ENCODE measurements at places on chromosomes 5 and 9.

GRCh38 chr9:134937164-134937555, 19.4 kb upstream of the FCN1 start:
- peaks cover 2% of the 10 kb centered on the region for H3K27me3 ChIP-seq
- no peaks in the 10 kb centered on the region for H3K36me3 ChIP-seq
- H3K4me3 ChIP-seq: no peak overlapping the region

DNA sequence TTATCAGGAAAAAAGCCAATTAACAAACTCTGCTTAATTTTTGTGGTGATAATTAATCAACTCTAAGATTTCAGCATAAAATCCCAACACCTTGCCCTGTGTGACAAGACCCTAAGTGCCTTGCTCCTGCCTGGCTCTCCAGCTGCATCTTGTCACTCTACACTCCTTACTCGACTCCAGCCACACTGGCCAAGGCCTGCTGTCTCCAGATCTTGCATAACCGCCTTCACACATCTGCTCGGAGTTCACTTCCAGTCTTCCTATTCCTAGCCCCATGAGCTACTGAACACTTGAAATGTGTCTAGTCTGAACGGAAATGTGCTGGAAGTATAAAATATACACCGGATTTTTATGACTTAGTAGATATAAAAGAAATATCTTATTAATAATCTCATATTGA, 259.6 kb downstream of the EPB41L4A start:
- H3K27ac ChIP-seq: no peak overlapping the region
- peaks cover 17% of the 10 kb centered on the region for H3K27me3 ChIP-seq
- peaks cover 28% of the 10 kb centered on the region for H3K4me1 ChIP-seq

DNA sequence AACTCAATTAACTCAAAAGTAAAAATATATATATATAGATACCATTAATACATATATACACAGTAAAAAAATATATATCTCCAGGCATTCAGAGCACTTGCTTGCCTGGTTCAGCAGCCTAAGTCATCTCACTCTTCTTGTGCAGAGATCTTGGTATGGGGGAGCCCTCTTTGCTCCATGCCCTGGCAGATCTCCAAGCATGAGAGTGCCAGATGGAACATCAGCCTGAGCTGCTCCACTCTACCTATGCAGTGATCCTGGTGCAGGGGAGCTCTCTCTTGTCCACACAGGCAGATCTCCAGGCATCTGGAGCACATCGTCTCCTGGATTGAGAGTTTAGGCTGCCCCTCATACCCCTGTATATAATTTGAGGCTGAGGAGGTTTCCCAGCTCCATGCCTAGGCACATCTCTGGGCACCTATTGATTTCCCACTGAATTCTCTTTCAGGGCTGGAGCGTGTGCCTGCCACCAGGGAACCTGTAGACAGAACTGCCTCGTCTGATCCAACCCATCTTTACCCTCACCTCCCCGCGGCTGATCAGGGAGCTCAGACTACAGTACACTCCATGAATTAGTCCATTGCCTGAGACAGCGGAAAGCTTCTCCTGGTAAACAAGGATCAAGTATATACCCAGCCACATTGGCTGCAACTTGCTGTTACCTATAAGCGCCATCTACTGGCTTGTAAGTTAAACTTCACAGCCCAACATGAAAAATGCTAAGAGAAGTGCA, 342.4 kb upstream of the GRIA1 start:
- no peak overlapping the region for H3K27ac ChIP-seq
- H3K36me3 ChIP-seq: no peaks in the 10 kb centered on the region
- no peak overlapping the region for H3K4me3 ChIP-seq
- H3K4me1 ChIP-seq: no peaks in the 10 kb centered on the region
- H3K27me3 ChIP-seq: no peaks in the 10 kb centered on the region
- no peak for DNase-seq

- DNase-seq: no peak
- H3K4me3 ChIP-seq: no peak overlapping the region
- no peaks in the 10 kb centered on the region for H3K4me1 ChIP-seq
- no peaks in the 10 kb centered on the region for H3K36me3 ChIP-seq
- H3K27me3 ChIP-seq: no peaks in the 10 kb centered on the region
- no peak overlapping the region for H3K27ac ChIP-seq
Observed at GRCh38 chr5:15715967-15716366, 216.0 kb downstream of the FBXL7 start.

- H3K4me1 ChIP-seq: peaks cover 69% of the 10 kb centered on the region
- no peaks in the 10 kb centered on the region for H3K27me3 ChIP-seq
- H3K27ac ChIP-seq: peak overlapping the region; percentile 90
- H3K36me3 ChIP-seq: peaks cover 36% of the 10 kb centered on the region
- DNase-seq: no peak
Observed at GRCh38 chr5:43312076-43312661, 1.0 kb downstream of the HMGCS1 start.

DNA sequence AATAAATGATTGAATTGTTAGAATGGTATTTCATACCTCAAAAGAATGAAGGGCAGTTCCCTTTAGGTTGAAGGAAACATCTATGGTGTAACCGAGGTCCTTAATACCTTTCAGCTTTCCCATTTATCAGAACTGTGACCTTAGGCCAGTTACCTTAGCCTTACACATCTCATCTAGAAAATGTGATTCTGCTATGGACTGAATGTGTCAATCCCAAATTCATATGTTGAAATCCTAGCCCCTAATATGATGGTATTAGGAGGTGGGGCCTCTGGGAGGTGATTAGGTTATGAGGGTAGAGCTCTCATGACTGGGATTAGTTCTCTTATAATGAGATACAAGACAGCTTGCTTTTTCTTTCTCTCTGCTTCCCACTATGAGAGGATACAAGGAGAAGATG, 441.9 kb downstream of the PLK2 start:
- no peak for DNase-seq
- H3K4me3 ChIP-seq: no peak overlapping the region
- H3K36me3 ChIP-seq: no peaks in the 10 kb centered on the region
- no peak overlapping the region for H3K27ac ChIP-seq
- peaks cover 7% of the 10 kb centered on the region for H3K27me3 ChIP-seq
- no peaks in the 10 kb centered on the region for H3K4me1 ChIP-seq

DNA sequence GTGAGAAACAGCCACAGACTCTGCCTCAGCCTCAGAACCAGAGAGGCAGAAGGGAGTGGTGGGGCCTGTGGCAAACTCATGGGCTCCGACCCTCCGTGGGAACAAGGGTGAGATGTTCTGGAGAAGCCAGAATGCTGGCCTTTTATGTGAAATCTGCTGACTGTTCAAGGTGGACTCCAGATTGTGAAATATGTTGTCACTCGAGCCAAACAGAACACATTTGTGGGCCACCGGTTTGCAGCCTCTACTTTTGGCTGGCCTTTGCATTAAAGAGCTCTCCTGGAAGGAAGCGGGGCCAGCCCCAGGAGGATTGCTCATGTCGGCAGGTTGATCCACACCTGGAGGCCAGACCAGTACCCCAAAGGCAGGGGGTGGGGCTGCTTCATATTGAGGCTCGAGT, 62.4 kb downstream of the ERGIC1 start:
- H3K27ac ChIP-seq: peak overlapping the region; percentile 84
- H3K27me3 ChIP-seq: no peaks in the 10 kb centered on the region
- peaks cover 15% of the 10 kb centered on the region for H3K4me1 ChIP-seq
- peaks cover 10% of the 10 kb centered on the region for H3K36me3 ChIP-seq
- no peak overlapping the region for H3K4me3 ChIP-seq

- no peaks in the 10 kb centered on the region for H3K36me3 ChIP-seq
- DNase-seq: no peak
- no peaks in the 10 kb centered on the region for H3K4me1 ChIP-seq
- H3K27me3 ChIP-seq: peaks cover 31% of the 10 kb centered on the region
Observed at GRCh38 chr5:1196562-1196961, 4.8 kb upstream of the SLC6A19 start.

- H3K27me3 ChIP-seq: no peaks in the 10 kb centered on the region
- no peak for DNase-seq
- H3K36me3 ChIP-seq: no peaks in the 10 kb centered on the region
- H3K27ac ChIP-seq: no peak overlapping the region
- H3K4me3 ChIP-seq: no peak overlapping the region
Observed at GRCh38 chr9:22740781-22741180, 294.2 kb downstream of the DMRTA1 start.

DNA sequence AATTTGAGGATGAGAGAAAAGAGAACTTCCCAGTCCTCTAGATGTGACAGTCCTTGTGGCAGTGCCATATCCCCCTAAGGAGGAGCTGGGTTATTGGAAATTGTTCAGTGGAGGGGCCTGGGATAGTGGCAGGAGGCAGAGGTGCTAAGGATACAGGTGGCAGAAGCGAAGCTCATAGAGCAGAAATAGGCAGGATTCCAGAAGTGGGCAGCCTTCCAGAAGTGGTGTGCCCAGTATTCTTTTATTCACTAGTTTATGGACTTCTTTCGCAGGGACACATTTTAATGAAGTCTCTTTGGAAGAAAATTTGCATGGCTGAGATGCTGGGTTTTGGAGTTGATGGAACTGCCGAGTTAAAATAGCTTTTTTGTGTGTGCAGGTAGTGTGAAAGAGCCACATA, 6.8 kb downstream of the PIK3R1 start:
- H3K36me3 ChIP-seq: peaks cover 59% of the 10 kb centered on the region
- no peak overlapping the region for H3K27ac ChIP-seq
- DNase-seq: no peak
- no peaks in the 10 kb centered on the region for H3K27me3 ChIP-seq
- no peak overlapping the region for H3K4me3 ChIP-seq
- H3K4me1 ChIP-seq: peaks cover 65% of the 10 kb centered on the region

DNA sequence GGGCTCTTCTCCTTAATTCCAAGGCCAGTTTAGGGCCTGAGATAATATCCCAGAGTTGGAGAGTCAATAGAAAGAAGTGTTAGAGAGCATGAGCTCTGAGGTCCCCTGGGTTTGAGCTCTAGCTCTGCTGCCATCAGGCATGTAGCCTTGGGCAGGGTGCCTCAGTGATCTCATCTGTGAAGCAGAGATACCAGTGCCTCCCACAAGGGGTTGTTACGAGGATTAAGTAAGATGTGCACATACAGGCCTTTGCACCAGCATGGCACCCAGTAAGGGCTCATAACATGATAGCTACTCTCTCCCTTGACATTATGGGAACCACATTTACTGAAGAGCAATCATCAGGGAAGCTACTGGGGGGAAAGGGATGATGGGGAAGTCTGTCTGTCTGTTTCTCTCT, 265.7 kb downstream of the HSPA4 start:
- no peaks in the 10 kb centered on the region for H3K36me3 ChIP-seq
- no peak overlapping the region for H3K27ac ChIP-seq
- peaks cover 5% of the 10 kb centered on the region for H3K4me1 ChIP-seq
- DNase-seq: no peak
- peaks cover 5% of the 10 kb centered on the region for H3K27me3 ChIP-seq

All from activated naive CD4-positive, alpha-beta T cell treated with anti-CD3 and anti-CD28 coated beads, Interleukin-2, amount 10 ng/mL, durations not matched to agents 7 days and 5 days (primary cell).